ENCODE measurements at places on chromosomes 3 and 15.

DNA sequence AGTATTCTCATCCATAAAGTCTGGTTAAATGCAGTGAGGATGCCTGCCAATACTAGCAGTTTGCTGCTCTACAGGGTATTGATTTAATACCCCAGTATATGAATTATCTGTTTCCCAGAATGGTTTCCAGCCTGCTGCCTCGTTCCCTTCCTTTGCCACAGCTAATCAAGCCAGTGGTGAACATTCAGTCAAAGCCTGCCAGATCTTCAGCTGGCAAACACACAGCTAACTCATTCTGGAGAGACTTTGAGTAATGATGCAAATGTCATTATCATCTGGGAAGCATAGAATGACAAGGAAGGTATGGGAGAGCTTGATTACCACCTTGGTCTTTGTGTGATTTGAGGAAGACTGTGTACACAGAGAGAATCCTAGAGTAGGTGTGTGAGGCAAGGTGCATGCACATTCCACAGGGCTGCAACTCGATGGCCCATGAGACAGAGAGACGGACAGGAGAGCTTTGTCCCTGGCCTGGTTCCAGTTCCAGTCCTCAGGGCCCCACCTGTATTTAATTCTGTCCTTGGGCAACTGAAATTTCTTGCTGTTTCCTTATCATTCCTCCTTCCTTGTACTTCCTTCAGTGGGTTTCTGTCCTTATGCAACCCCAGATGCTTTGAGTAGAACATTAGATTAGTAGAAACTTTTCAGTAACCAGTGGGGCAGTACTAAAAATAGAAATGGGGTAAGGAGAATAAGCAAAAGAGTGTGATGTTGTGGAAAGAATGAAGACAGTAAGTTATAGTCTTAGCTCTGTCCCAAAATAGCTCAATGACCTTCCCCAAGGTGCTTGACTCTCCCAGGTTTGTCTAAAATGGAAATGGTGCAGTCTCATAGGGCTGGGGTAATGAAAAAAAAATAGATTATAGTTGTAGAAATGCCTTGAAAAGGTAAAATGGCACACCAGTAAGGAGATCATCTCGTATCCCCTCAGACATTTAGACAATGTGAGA is 72.5 kb downstream of the MITF start:
- no peak for DNase-seq

GRCh38 chr3:152706991-152707713 is 127.8 kb upstream of the P2RY1 start:
- no peak for DNase-seq

DNA sequence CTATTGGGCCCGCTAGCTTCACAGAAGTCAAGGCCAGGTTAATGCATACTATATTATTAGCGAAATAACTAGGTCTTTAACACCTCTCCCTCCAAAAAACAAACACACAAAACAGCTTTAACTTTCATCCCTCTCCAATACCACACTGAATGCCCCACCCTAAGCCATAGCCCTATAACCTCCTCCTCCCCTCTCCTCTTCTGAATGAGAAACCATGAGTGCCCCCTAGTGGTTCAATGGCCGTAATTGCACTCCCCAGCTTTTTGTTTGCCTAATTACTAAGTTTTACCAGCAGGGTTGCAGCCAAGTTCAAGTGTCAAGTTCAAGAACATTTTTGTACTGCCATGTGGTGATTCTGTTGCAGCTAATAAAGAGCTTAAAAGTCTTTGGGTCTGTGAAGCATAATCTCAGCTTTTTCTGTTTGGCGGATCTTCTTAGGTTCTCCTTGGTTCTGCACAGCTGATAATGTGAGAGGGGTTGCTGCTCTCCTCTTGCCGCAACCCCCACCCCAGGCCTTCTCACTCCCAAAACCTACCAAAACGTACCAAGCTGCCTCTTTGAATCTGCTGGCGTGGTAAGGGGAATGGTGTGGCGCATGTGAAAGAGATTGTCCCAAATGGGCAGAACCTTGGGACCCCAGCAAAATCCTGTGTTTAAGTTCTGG is 57.9 kb downstream of the RPL22L1 start:
- peak; percentile 64 for DNase-seq

GRCh38 chr3:143529798-143530197 is 318.5 kb downstream of the SLC9A9 start:
- no peak for DNase-seq

GRCh38 chr15:64107337-64107736 is 11.6 kb downstream of the SNX1 start:
- no peak for DNase-seq

DNA sequence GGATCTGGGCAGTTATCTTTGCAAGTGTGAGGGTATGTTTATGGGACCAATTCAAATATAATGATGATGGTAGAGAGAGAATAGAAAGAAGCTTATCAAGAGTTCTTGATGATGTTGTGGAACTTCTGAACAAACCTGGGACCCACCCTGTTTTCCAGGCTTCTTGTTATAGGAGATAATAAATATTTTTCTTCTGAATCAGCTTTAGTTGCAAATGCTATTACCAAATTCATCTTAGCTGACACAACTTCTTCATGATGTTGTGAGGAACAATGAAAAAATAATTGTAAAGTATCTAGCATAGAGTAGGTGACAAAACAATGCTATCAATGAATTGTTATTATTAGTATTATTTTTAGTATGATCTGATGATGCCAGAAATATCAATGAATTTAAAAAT is 43.5 kb upstream of the PTX3 start:
- no peak for DNase-seq

- no peak for DNase-seq
Measured at GRCh38 chr15:39959411-39959810, 25.5 kb downstream of the EIF2AK4 start.

DNA sequence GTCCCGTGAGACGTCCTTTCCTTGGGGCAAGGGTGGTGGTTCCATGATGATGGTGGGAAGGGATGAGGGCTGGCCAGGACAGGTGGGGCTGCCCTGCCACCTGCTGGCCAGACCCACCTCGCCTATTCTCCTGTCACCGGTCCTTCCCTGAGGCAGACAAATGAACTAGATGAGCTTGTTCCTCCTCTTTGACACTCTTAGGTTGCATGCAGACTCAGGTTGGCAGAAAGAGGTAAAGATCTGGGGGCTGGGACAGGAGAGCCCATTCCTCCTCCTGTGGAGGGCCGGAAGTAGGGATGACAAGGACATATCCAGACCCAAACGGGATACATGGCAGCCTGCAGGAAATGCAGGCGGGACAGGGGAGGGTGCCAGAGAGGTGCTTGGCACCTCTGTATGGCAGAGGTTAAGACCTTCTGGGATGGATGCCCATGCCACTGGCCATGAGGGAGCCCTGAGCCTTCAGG is 38.6 kb downstream of the ACSBG1 start:
- peak; percentile 91 for DNase-seq

DNA sequence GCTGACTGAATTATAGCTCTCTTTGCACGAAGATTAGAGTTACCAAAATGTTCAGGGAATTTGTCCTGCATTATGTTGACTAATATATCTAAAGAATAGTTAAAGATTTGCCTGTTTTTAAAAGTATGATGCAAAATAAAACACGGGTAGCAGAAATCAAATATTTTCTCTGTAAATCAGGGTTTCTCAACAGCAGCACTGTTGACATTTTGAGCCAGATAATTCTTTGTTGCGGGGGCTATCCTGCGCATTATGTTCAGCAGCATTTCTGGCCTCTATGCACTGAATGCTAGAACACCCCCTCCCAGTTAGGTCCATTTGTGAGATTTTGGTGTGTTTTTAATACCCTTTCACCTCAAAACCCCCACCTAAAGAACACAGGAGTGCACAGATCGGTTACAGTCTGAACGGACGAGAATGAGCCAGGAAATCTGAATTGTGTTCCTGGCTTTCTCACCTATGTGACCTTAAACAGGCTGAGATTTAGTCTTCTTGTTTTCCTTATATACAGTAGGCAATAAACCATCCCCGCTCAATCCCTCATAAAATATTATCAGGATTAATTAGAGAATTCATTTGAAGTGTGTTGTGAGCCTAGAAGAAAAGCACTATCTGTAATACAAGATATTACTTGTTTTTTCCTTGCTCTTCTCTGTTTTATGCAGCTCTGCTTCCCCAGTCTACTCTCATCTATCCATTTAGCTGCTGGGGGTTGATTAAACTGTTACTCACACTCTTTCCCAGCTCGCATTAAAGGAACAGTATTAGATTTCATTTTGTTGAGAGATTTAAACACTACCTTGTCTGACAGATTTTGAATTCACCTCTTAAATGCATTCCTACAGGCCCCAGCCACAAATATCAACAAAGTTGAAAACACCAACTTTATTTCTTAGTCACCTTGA is 247.5 kb upstream of the GOLIM4 start:
- DNase-seq: no peak

DNA sequence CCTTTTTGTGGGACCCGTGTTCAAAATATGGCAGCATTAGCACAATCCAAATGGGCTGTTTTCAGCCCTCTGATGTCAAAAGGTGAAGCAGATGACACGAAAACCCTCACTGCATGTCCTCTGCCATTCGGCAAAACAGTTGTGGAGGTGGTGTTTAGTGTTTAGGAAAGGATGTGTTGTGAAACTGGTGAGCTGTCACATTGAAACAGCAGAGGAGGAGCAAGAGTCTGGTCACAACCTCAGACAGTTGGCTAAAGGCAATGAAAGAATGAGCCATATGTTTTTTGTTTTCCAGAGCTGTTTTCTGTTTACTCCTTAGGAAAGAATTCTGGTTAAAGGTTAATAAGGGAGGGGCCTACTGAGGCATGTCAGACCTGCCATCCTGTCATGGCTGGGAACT is 140.7 kb downstream of the VPS8 start:
- DNase-seq: no peak

DNA sequence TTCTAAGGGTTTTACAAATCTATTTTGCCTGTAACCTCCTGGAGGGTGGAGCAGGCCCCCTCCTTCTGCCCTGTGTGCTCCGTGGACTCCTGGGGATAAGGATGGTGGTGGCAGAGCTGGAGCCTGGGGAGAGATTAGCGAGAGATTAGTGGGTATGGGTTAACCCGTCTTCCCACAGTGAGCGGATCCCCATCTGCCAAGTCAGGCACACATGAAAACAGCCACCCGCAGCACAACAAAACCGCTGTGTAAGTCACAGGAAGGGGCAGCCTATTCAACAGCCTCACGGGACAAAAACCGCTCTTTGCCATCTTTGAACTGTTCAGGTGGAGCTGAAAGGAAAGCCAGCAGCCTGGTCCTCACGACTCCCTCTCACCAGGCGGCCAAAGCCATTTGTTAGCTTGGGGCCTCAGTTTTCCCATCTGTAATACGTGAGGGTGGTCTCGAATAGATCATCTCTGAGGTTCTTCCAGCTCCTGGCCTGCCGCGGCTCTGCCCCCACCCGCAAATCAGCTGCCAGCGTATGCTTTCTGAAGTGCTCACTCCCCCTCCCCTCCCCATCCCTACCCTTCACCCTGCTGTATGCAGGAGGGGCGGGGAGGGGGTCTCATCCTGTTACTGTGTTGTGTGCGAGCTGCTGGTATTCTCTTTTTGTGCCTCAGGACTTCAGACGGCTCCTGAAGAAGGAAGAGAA is 43.6 kb downstream of the PDIA5 start:
- no peak for DNase-seq

- DNase-seq: no peak
Measured at GRCh38 chr3:180142041-180142440, 105.3 kb upstream of the PEX5L start.

- DNase-seq: no peak
Measured at GRCh38 chr3:183762304-183762703, 63.1 kb downstream of the MAP6D1 start.

DNA sequence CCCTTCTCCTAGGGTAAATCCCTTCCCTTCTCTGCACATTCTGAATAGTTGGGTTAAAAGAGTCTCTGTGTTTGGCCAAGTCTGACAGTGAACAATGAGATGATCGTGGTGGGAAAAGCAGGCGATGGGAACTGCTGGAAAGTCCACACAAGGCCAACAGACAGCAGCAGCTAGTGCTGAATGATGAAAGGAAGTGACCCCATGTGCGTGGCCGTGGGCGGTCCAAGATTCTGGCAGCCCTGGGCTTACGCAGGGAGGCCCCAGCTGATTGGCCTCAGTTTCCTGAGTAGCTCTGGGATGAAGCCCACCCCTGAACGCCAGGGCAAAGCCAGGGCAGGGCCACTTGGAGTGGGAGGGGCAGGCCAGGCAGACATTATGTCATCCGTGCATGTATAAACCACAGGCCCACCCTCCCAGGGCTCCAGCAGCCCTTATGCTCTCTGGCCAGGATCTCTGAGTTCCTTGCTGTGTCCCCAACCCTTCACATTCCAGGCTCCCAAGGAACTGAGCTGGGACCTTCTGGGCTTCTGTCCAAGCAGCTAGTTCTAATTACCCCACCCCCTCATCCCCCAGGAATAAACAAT is 57.8 kb downstream of the CDC25A start:
- DNase-seq: peak; percentile 20
